Naive thymus-derived CD4-positive, alpha-beta T cell (primary cell): ENCODE measurements at places on chromosomes 5 and 9. TPM values are rescaled to one million over a fixed set of nuclear protein-coding genes. Genes with fewer than 3 reads are reported as not detected.

RASA1 gene
- total RNA-seq: 20.0 and 20.9 TPM in 2 replicates

DBH gene
- 0.08 TPM for total RNA-seq

FAM221B gene
- not detected in 2 replicates for total RNA-seq

ALDH1A1 gene
- 1.0 TPM for total RNA-seq

P4HA2 gene
- total RNA-seq: 1.6 TPM

IL4 gene
- total RNA-seq: 6.0 TPM

PTGDS gene
- 5.5 and 7.0 TPM in 2 replicates for total RNA-seq

GRCh38 chr5:177399997-177400868, at the start of gene PFN3:
TSS of gene PFN3 (minus strand) at chr5:177400661. CDS start at chr5:177400576, 85 bp downstream.
- no peak for DNase-seq
- no peak within 1 kb of the TSS for H3K4me3 ChIP-seq
- no peaks in the 10 kb centered on the region for H3K36me3 ChIP-seq

DNA sequence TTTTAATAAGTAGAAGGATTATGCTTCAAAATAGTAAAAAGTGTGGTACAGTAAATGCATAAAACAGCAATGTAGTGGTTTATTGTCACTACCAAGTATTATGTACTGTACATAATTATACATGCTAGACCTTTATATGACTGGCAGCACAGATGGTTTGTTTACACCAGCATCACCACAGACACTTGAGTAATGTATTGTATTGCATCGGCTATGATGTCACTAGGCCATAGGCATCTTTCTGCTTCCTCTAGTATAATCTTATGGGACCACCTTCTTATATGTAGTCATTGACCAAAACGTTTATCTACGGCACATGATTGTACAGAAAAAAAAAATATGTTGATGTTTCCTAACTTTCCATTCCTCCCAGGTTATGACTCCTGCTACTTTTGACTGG, 31.9 kb upstream of the SSBP2 start:
- H3K4me3 ChIP-seq: no peak overlapping the region
- H3K27ac ChIP-seq: no peak overlapping the region
- no peaks in the 10 kb centered on the region for H3K27me3 ChIP-seq
- H3K36me3 ChIP-seq: no peaks in the 10 kb centered on the region
- DNase-seq: no peak
- H3K4me1 ChIP-seq: peaks cover 9% of the 10 kb centered on the region

- no peak overlapping the region for H3K27ac ChIP-seq
- no peaks in the 10 kb centered on the region for H3K4me1 ChIP-seq
- no peaks in the 10 kb centered on the region for H3K27me3 ChIP-seq
- no peak overlapping the region for H3K4me3 ChIP-seq
These were observed 601.3 kb downstream of the PSAT1 start for GRCh38 chr9:78898234-78898633.

GRCh38 chr9:129479631-129480011, 141.3 kb downstream of the C9orf50 start:
- no peak for DNase-seq
- H3K36me3 ChIP-seq: no peaks in the 10 kb centered on the region
- no peaks in the 10 kb centered on the region for H3K27me3 ChIP-seq
- peaks cover 11% of the 10 kb centered on the region for H3K4me1 ChIP-seq
- no peak overlapping the region for H3K4me3 ChIP-seq

DNA sequence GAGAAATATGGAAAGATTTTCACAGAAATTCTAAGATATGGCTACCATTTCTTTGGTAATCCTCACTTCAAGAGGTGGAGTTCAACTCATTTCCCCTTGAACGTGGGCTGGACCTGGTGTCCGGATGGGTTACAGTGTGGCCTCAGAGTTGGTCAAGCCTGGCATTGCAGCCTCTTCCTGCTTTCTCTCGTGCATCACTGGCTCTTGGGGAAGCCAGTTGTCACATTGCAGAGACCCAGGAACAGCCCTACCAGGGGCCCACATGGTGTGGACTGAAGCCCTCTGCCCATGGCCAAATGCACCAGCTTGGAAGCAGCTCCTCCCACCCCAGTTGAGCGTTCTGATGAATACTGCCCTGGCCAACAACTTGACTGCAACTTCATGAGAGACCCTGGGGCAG, 47.7 kb upstream of the FCN1 start:
- DNase-seq: no peak
- H3K4me3 ChIP-seq: no peak overlapping the region
- no peaks in the 10 kb centered on the region for H3K36me3 ChIP-seq
- H3K4me1 ChIP-seq: no peaks in the 10 kb centered on the region
- H3K27ac ChIP-seq: no peak overlapping the region

GRCh38 chr9:101849102-101849707, 110.8 kb upstream of the GRIN3A start:
- no peaks in the 10 kb centered on the region for H3K27me3 ChIP-seq
- no peaks in the 10 kb centered on the region for H3K36me3 ChIP-seq
- DNase-seq: no peak
- H3K27ac ChIP-seq: no peak overlapping the region
- no peak overlapping the region for H3K4me3 ChIP-seq

DNA sequence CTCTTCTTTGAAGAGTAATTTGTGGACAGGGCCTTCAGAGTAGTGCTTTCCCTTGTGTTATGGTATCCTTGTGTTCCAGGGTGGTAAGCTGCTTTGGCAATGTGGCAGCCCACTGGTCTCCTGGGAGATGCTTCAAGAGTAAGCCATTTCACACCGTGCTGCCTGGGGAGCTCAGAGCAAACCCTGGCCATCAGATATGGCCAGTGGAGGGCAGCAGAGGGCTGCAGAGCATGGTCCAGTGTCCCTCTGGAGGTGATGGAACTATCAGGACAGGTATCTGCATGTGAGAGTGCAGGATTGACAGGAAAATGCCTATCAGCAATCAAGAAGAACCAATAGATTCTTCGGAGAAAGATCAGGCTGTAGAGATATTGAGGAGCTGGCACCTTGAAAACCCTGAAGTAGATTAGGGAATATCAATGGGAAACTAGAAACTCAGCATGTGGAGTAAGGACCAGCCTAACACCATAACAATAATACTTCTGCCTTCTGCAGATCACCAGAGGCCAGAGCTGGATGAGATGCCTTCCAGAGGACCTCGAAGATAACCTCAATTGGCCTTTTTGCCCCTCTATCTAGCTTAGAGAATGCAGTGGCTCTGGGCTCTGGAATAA, 90.8 kb downstream of the PLPPR1 start:
- no peaks in the 10 kb centered on the region for H3K27me3 ChIP-seq
- no peaks in the 10 kb centered on the region for H3K4me1 ChIP-seq
- H3K4me3 ChIP-seq: no peak overlapping the region
- no peak overlapping the region for H3K27ac ChIP-seq

- no peak for DNase-seq
- no peaks in the 10 kb centered on the region for H3K27me3 ChIP-seq
These were observed 38.3 kb downstream of the MOCS2 start for GRCh38 chr5:53071298-53071697.

DNA sequence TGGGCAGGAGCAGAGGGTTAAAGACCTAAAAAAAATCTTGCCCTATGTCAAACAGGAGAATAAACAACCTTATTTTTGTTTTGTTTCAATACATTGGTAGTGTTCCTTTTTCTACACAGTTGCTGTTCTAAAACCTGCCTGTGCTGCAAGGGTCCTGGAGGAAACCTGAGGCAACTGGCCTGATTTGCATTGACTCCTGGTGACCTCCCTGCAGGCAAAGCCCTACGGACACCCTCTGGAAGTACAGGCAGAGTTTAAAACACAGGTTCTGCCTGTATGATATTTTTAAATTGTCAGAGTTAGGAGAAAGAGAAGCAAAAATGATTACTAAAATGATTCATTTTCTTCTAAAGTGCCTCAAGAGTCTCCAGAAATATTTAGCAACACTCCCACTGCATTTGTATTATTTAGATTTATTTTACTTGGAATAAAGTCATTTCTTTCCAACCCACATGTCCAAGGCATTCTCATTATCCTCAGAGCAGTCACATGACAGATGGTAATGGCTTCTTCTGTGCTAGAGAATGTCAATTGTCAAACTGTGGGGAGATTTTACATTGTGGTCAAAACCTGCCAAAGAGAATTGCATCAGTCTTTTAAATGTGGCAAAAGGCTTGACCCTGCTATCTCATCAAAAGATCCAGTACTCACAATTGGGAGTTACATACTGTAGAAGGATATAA, 559.6 kb downstream of the CETN3 start:
- DNase-seq: no peak
- H3K4me1 ChIP-seq: no peaks in the 10 kb centered on the region
- no peaks in the 10 kb centered on the region for H3K36me3 ChIP-seq
- no peaks in the 10 kb centered on the region for H3K27me3 ChIP-seq
- H3K4me3 ChIP-seq: no peak overlapping the region

DNA sequence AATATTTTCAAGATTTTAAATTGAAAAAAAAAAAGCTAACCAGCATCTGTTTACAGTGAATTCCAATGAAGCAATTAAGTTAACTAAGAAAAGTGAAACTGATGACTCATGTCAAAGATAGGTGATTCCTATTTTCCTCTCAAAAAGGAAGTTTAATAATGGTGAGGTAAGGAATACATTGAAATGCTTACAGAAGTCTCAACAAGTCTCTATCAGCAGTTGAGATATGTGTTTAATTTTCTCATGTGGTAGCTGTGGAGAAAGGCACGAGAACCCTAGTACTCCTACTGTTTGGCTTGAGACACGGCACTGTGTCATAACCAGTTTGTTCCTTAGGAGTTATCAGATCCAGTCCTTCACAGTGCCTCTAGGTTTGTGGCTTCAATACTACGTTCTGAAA, 114.5 kb downstream of the SLC25A46 start:
- H3K27me3 ChIP-seq: no peaks in the 10 kb centered on the region
- no peaks in the 10 kb centered on the region for H3K36me3 ChIP-seq
- H3K4me1 ChIP-seq: no peaks in the 10 kb centered on the region
- H3K4me3 ChIP-seq: no peak overlapping the region
- DNase-seq: no peak
- H3K27ac ChIP-seq: no peak overlapping the region

DNA sequence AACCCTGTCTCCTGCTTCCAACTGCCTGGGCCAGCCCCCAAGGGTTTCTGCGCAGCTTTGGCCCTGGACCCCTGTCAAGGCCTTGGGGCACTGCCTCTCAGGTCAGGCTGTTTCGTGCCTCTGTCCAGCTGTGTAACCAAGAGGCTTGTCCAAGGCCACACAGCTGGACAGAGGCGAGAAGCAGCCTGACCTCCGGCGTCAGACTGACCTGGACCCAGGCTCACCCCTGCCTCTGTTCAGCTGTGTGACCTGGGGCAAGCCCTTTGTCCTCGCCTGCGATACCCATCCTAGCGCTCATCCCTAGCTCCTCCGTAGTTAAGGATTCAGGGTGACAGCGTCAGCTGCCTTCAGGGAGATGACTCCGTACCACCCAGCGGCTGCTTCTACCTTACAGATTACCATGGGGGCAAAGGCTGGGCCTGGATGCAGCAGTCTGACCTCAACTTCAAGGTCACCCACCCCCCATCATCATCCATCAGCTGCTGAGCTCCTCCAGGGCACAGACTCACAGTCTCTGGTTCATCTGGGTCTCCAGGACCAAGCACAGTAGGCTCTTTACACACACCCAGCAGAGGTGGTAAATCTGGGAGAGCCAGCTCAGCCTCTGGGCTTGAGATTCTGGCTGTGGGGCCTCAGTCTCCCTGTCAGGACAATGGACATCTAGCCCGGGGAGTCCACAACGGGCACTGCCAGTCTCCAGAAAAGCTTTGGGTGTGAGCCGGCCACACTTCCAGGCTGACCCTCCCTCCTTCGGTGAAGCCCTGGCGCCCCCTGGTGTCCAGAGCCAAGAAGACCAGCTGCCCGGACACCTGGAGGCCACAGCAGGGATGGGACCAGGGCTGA, 7.9 kb downstream of the AK1 start:
- H3K4me3 ChIP-seq: no peak overlapping the region
- H3K4me1 ChIP-seq: peaks cover 12% of the 10 kb centered on the region
- H3K27ac ChIP-seq: no peak overlapping the region
- no peaks in the 10 kb centered on the region for H3K36me3 ChIP-seq
